Epithelial cell of esophagus (primary cell): ENCODE measurements at places on chromosomes 1 and 21.
A peak's percentile ranks its signal among the peaks of the same experiment; 100 is the strongest.

DNA sequence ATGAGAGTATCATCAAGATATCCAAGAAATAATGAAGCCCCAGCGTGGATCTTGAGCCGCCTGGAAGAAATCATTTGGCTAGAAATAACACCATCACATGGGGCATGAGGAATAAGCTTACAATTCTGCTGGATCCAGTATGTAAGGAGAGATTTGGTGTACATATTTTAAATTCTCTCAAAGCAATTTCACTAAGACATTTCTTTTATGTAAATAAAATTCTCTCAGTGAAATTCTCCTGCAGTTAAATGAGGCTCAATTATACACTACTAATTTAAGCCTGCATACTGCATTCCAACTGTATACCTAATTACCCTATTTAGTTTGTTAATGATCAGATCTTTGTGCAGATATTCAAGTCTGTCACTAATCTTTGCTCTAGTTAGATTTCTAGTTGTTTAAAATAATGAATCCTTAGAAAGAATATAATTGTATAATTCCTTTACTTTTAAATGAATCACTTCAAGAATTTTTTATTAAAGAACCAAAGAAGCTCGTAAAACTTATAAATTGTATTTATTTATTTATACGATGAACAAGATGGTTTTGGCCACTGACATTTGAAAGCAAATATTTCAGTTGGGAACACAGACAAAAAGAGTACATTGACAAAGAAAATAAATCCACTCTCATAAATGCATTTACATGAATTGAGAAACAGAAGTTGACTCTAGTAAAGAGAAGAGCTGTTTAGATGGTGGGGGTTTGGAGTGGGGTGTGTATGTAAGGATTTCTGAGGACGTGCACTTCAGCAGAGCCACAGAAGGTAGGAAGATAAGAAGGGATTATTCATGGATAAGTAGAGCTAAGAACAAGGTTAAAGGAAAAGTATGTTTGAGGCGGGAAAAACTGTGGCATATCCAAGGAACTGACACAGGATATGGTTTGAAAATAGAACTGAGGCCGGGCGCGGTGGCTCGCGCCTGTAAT lies 466.8 kb downstream of the DSCAM start:
- no peak for DNase-seq

- no peak for DNase-seq
These were observed 86.7 kb downstream of the PROX1 start for GRCh38 chr1:214074477-214074876.

DNA sequence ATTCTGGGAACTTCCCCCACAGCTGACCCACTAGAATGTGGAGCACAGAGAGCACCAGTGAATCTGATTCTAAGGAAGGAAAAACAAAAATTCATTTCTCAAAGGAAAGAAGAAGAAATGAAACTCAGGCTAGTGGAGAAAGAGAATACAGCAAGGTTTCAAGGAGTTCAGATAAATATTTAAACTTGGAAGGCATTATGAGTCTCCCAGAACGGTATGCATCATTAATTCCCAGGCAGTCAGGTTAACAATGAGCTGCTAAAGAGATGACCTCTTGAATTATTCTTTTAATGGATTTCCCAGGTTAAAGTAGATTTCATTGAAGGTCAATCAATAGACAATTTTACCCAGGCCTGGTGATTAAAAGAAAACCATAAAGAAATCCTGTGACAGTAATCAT lies 103.6 kb upstream of the KAZN start:
- DNase-seq, result no peak

DNA sequence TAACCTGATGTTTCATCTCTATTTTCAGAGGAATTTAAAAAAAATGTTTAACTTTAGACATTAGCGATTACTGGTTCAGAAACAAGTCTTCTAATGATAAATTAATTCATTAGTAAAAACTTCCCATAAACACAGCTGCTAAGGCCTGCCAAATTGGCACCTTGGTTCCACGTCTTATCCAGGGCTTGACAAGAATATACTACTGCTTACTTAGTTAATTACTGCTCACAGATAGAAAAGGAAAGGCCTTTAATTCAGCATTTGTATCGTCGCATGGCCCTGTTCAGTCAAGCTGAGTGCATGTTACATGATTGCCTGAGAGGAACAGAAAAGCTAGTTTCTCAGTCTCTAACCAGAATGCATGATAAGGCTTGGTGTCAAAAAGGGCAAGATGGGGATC lies 84.6 kb downstream of the ADGRL2 start:
- DNase-seq, result no peak

- no peak for DNase-seq
These were observed 75.4 kb upstream of the LRRC7 start for GRCh38 chr1:69492286-69492685.

GRCh38 chr1:57578099-57578498 lies 154.2 kb upstream of the DAB1 start:
- no peak for DNase-seq

GRCh38 chr1:184300446-184300845 lies 86.4 kb upstream of the C1orf21 start:
- DNase-seq, result peak; percentile 29

- DNase-seq, result peak; percentile 31
These were observed 13.9 kb downstream of the ARID4B start for GRCh38 chr1:235313931-235314678.

DNA sequence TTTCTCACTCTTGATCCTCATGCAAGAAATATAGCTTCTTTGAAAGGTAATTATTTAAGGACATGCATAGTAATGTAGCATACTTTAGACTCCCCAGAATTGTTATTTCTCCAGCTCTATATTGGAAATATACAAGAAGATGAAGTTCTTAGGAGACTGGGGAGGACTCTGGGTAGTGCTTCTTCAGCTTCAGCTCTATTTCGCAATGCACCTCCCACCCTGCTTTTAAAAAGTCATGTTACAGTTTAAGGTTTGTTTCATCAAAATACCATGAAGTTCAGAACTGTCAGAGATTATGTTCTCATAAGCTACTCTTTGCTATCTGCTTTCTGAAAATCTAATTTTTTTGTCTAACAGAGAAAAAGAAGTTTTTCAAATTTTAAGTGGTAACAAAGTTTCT lies 586.2 kb upstream of the ADGRL4 start:
- no peak for DNase-seq

DNA sequence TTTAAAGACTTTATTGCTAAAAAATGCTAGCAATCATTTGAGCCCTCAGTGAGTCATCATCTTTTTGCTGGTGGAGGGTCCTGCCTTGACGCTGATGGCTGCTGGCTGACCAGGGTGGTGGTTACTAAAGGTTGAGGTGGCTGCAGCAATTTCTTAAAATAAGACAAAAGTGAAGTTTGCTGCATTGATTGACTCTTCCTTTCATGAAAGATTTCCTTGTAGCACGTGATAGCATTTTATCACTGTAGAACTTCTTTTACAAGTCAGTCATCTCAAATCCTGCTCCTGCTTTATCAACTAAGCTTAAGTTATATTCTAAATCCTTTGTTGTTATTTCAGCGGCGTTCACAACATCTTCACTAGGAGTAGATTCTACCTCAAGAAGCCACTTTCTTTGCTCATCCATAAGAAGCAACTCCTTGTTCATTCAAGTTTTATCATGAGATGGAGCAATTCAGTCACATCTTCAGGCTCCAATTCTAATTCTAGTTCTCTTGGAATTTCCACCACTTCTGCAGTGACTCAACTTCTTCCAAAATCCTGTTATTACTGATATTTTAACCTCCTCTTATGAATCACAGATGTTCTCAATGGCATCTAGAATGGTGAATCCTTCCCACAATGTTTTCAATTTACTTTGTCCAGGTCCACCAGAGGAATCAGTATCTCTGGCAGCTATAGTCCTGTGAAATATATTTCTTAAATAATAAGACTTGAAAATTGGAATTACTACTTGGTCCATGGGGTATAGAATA lies 17.6 kb upstream of the RGS1 start:
- DNase-seq, result no peak

- DNase-seq, result no peak
These were observed 29.1 kb downstream of the TBX15 start for GRCh38 chr1:118958937-118959631.

GRCh38 chr21:40489001-40489400 lies 358.0 kb downstream of the DSCAM start:
- no peak for DNase-seq

DNA sequence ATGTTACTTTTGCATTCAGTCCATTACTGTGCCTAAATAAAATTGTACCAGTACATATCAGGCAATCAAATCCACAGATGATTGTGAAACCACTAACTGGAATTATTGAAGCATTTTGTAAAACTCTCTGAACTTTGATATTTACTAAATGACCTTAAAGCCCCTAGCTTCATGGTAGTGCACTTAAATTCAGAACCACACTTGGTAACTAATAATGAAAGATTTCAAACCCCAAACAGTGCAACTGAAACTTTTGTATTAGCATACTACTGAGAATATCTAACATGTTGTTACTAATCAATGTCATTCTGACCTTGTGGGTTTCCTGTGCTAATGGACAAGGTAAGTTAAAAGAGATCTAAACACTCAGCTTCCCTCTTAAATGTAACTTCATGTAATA lies at the start of gene CFHR3:
Gene CFHR3 (plus strand): TSS at position 238 of the 400 bp plus-strand sequence. CDS start 47 bp downstream, at position 285.
- DNase-seq, result no peak

DNA sequence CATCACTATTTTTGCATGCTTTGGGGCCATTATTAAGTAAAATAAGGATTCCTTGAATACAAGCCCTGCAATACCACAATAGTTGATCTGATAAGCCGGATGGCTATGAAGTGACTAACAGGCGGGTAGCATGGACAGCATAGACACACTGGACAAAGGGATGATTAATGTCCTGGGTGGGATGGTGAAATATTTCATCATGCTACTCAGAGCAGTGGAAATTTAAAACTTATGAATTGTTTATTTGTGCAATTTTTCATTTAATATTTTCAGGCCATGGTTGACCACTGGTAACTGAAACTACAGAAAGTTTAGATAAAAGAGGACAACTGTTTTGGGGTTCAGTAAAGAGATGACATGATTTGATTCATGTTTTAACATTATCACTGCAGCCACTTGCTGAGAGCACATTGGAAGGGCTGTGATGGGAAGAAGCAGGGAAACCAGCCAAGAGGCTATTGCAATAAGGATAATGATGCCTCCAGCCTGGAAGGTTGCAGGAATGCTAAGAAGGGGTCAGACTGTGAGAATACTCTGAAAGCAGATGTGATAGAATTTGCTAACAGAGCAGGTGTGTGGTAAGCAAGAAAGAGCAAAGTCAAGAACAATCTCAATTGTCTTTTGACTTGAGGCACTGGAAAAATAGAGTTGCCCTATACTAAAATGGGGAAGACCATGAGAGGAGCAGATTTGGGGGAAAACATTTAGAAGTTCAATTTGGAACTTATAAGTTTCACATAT lies 62.5 kb upstream of the TNFSF4 start:
- DNase-seq, result peak; percentile 87

- DNase-seq, result no peak
These were observed 14.9 kb downstream of the COLGALT2 start for GRCh38 chr1:184022668-184023067.

- no peak for DNase-seq
These were observed 87.0 kb downstream of the NCAM2 start for GRCh38 chr21:21085206-21085605.

- DNase-seq, result no peak
These were observed 717.0 kb upstream of the TMPRSS15 start for GRCh38 chr21:19120591-19120990.

DNA sequence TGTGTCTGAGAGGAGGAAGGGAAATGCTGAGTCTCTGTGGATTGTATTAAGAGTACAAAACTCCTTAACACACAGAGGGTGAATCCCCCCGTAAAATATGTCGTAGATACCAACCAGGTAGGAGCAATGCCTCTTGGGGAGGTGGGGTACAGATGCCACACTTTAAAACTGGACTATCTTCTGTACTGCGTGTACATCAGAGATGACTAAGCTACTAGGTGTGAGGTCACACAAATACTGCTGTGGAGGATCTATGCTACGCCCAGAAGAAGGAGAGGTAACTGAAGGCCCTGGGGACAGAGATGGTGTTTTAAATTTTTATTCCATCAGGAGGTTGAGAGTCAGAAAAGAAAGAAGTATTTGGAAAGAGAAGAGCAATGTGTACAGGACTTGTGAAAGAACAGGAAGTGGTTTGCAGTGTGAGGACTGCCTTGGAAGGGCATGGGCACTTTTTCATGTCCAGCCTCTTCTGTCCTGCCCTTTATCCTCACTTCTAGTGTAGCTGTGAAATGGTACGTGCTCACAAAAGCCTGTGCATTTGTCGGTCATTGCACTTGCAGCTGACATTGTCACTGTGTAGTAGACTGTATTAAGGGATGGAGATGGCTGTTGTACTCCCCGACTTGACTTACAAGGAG lies 287.8 kb upstream of the CHRM3 start:
- DNase-seq, result no peak

GRCh38 chr1:214700437-214700836 lies 97.4 kb downstream of the CENPF start:
- DNase-seq, result no peak

DNA sequence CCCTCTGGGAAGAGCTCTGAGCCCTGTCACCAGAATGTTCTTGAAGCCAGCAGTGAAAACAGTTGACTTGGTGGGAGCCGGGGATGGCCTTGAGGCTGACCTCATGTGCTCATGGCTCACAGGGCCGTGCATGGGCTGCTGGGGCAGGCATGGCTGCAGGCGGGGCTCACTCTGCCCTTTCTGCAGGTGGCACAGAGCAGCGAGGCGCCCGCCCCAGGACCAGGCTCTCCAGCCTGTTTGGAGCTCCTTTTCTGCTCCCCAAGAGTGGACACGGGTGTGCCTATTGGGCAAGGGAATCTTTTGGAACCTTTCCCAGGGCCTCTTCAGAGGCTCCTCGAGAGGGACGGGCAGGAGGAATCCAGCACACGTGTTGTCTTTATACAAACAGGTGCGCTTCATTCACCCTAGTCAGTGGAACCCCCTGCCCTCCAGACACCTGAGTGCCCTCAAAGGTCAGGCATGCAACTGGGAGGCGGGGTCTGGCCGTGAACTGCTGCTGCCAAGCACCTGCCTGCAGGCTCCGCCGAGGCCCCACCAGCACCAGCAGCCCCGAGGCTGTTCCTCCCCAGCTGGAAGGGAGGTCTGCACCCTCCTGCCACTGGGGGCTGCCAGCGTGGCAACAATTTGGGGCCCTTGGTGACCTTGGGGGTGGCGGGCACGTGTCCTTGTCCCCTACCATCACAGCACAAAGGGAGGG lies 2.6 kb upstream of the TTC34 start:
- DNase-seq, result no peak

GRCh38 chr1:204692325-204692840 lies 6.8 kb upstream of the LRRN2 start:
- DNase-seq, result no peak

- peak; percentile 51 for DNase-seq
These were observed 91.5 kb downstream of the IER5 start for GRCh38 chr1:181179987-181180365.

DNA sequence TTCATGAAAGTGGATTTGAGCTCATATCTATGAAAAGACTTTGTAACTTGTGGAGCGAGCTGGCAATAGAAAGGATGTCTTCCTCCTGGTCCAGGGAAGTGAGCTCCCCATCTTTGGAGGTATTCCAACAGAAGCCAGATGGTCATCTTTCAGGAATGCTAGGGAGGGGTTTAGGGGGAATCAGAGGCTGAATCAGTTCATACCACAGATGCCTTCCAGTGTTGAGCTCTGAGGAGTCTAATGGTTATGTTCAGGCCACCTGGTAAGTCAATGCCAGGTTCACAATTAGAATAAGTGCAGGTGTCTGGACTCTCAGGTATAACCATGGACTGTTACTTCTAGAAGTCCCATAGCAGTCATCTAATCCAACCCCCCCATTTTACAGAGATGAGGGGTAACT lies 119.1 kb downstream of the ACTL8 start:
- DNase-seq, result no peak
